Sciatic nerve (tissue), 2 donors: ENCODE measurements at places on chromosomes 4 and X.

GRCh38 chr4:3344104-3344503 lies 51.3 kb downstream of the RGS12 start:
- DNase-seq: no peak

GRCh38 chrX:33001107-33001506 lies 210.2 kb downstream of the DMD start:
- DNase-seq: no peak

GRCh38 chr4:78297116-78297800 lies 240.1 kb downstream of the FRAS1 start:
- DNase-seq: no peak

DNA sequence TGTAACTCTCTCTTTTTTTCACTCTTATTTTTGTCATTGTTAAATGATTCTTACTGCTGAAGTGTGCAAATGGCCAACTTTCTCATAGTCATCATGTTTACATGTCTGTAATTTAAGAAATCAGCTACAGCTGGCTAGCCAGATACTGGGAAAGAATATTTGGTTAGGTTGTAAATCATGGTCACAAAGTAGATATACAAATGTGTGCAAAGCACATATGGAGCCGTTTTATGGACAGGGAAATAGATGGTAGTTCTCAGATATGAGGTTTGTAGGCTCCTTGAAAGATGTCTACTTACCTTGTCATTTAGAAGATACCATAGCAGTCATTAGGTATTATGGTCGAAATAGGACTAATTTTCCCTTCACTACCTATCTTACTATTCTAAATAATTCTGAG lies 430.4 kb downstream of the ADGRL3 start:
- no peak for DNase-seq

DNA sequence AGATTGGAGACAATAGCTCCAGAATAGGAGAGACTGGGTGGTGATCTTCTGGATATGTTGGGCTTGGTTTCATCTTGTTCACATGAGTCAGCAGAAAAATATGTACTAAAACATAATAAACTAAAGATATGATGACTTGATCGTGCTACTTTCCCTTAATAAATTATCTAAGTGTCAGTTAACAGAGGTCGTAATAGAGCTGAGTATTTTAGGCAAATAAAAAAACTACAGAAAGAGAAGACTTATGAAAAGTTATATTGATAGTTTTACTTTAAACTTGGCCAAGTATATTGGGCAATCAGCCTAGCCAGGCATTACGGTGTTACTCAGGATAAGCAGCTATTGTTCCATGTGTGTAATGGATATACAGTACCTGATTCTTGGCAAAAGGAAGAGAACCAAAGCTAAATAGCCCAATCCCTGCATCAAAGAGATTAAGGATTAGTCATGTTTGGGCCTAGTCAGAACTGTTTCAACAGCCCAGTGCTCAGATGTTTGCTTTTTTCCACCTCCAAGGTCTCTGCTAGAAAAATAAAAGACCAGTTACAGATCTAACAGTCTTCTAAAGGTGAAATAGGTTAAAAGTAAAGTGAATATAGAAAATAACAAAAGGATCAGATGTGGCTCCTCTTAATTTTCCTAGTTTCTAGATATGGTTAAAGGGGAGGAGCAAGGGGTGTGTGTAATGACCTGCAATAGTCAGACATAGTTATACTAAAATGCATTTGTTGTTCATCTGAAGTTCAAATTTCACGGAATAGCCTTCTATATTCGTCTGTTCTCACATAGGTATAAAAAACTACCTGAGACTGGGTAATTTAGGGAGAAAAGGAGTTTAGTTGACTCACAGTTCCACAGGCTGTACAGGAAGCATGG lies 262.6 kb downstream of the ADGRL3 start:
- DNase-seq: no peak

GRCh38 chr4:124304941-124305340 lies 407.6 kb downstream of the ANKRD50 start:
- DNase-seq: no peak

DNA sequence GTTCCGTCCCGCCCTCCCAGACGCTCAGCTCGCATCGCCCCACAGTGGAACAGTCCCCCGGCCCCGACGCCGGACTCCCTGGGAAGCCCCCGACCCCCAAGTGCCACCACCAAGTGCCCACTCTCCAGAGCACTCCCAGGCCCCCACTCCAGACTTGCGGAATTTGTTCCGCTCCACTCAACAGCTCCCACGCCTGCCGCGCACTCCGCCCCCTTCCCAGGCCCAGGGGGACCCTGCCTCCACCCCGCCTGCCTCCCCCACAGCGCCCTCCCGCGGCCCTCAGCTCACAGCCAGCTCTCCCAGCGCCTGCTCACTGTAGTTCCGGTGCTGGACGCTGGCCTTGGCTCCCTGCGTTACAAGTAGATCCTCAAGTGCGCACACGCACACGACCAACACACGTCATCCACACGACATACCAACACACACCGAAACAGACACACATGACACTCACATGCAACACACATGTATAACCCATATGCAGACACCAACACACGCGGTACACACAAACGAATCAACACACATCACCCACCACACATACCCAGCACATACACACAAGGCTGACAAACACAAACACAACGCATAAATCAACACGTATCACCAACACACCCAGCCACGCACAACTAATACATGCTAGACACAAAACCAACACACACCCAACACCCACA lies 8.0 kb downstream of the MSX1 start:
- peak; percentile 55 for DNase-seq

DNA sequence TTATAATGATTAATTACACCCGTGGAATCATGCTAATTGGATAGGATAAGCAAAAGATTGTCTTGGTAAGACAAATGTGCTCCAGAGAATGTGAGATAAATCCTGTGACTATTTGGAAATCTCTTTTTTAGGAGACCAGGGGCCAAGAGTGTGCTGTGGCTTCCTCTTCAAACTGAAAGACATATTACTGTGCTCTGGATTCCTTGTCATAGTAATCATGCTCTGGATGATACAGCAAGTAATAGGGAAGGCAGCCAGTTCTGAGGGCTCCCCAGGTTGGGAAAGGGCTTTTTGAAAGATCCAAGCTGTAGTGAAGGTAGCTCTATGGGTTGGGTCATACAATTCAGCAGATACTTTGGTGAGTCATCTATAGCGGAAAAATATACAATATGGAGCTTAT lies 600.5 kb downstream of the PCDH18 start:
- DNase-seq: no peak

DNA sequence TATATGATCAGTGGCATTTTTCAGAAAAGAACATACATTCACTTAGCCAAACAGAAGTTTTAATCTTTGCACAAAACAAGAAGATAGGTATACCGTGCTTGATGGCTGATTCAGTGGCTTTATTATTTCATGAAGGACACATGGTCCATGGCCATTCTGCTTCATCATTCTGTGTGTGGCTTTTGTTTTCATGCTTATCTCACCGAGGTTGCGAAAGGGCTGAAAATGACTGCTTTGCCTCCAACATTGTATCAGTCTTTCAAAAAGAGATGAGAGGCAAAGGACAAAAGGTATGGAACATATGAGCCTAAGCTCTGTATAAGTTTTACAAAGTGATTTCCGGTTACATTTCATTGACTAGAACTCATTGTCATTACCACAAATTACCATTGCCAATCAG lies 541.1 kb downstream of the RAB28 start:
- DNase-seq: no peak

GRCh38 chr4:101942891-101943290 lies 152.4 kb downstream of the BANK1 start:
- no peak for DNase-seq
